ENCODE measurements at places on chromosomes 12 and 14. TPM values are rescaled to one million over a fixed set of nuclear protein-coding genes. Genes with fewer than 3 reads are reported as not detected.

Gene NUBPL
- 9.8 TPM for total RNA-seq

Gene C3AR1
- total RNA-seq: 0.41 TPM

Gene GPRC5A
- 28.7 TPM for total RNA-seq

Gene PLCZ1
- total RNA-seq: not detected

Gene IRAK3
- 3.0 TPM for total RNA-seq

Data from kidney epithelial cell (primary cell).